Stimulated activated CD8-positive, alpha-beta memory T cell treated with anti-CD3 and anti-CD28 coated beads, Interleukin-7, amount 100 ng/mL, for 4 hours (primary cell): ENCODE measurements at places on chromosomes 6 and 20.
A peak's percentile ranks its signal among the peaks of the same experiment; 100 is the strongest.

GRCh38 chr6:162442687-162443086 is 284.9 kb downstream of the PRKN start:
- DNase-seq: no peak

DNA sequence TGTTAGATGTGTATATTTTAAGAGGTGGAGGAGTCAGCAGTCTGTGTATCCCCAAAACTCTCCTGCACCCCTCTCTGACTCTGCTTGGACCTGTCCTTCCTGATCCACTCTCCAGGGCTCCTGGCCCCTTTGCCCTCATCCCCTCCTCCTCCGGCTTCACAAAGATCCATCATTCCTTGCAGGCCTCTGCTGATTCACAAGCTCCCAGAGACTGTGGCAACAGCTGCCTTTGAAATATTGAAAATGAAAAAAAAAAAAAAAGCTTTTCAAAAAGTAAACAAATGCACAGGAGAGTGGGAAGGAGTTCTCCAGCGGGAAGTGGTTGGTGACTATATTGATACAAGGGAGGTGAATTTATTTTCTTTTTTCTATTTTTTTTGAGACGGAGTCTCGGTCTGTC is 330.2 kb upstream of the SULF2 start:
- DNase-seq: no peak

- no peak for DNase-seq
These were observed 64.8 kb downstream of the SYNJ2 start for GRCh38 chr6:158046201-158047126.

DNA sequence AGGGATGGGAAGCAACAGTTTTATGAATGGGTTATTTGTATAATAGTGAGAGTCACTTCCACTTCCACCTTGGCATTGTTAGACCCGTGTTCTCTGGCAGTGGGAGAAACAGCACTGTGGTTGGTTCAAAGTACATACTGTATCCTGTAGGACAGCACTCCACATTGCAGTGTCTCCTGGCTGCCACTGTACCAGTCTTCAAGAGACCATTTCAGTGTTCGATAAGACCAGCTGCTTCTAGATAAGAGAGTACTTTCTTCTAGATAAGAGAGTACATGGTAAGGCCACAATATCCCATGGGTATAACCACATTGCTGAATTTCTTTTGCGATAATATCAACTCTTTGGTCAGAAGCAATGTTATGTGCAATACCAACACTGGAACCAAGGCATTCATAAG is 28.8 kb downstream of the FITM2 start:
- no peak for DNase-seq

- DNase-seq: no peak
These were observed 1.4 kb downstream of the ZNF184 start for GRCh38 chr6:27471365-27472115.

DNA sequence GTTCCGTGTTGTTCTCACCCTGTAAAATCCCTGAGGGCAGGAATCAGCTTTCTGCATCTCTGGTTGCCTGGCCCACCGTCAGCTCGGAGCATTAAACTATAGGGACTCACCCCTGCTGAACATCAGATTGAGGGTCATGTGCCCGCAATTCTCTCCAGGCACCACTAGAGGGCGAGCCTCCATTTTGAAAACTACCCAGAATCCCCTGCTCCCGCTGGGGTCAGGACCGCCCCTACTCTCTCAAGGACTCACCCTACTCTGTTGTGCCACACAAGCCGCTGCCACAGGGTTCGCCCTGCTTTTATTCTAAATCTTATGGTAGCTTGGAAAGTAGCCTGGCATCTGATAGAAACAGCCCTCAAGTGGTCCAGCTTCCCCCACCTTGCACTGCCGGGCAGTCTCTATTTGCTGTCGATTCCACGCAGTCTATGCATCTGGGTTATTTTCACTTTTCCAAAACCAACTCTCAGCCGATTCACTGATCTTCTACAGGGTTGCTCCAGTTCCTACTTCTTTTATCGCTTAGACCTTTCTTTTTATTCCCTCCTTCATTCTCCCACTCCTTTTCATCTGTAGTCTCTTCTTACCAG is 244.1 kb upstream of the QKI start:
- DNase-seq: no peak

- DNase-seq: peak; percentile 35
These were observed 87.7 kb downstream of the TMEM242 start for GRCh38 chr6:157235600-157236039.

GRCh38 chr6:111427341-111428116 is 55.5 kb downstream of the REV3L start:
- DNase-seq: no peak

GRCh38 chr6:33312361-33313104 is 1.3 kb downstream of the TAPBP start:
- DNase-seq: peak; percentile 76

DNA sequence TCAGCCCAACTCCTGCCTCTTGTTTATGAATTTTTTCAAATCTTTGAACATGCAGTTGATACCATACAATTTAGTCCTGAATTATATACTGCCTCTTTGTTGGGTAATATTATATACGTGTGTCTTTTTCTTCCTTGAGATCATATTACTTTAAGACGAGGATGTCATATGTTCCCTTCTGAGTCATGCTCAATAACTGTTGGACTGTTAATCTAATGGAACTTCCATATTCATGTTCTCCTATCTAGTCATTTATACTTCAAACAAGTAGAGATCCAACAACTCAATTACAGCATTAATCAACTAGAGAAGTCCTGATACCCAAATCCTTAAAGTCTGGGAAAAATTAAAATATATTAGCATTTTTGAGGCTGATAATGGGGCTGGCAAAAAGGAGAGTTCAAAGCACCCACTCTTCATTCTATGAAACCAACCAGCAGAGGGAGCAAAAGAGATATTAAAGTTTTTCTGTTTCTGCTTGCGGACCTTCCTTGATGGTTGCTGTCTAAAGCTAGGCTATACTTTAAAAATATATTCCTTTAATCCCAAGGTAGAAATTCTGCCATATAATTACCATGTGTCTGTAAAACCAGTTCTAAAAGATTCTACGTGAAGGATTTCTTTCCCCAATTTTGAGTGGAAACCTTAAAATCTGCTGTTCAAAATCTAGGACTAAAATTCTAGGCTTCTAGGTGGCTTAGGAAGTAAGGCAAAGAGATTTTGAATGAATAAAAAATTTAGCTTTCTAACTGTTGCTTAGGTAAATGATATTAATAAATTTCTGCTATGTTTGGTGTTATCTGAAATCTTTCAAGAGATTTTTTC is 498.9 kb downstream of the BCKDHB start:
- no peak for DNase-seq

- DNase-seq: no peak
These were observed 14.9 kb upstream of the TTPAL start for GRCh38 chr20:44460795-44461141.

GRCh38 chr20:10476319-10476724 is 41.2 kb downstream of the SLX4IP start:
- DNase-seq: no peak

DNA sequence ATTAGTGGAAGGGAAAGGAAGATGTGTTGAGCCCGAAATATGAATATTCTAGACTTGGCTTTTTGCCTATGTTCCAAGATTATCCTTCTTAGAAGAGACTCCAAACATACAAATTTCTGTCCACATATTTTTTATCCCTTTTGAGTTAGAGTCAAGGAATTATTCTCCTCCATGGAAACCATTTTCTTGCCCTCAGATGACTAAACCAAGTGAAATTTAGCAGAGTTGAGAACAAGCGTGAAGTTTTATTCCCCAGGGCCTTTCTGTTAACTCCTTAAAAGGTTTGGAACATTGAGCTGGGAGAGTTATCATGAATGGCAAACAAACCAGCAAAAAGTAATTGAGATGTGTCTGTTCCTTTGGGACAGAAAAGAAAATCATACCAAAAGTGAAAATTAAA is 286.1 kb upstream of the PLCB4 start:
- no peak for DNase-seq

DNA sequence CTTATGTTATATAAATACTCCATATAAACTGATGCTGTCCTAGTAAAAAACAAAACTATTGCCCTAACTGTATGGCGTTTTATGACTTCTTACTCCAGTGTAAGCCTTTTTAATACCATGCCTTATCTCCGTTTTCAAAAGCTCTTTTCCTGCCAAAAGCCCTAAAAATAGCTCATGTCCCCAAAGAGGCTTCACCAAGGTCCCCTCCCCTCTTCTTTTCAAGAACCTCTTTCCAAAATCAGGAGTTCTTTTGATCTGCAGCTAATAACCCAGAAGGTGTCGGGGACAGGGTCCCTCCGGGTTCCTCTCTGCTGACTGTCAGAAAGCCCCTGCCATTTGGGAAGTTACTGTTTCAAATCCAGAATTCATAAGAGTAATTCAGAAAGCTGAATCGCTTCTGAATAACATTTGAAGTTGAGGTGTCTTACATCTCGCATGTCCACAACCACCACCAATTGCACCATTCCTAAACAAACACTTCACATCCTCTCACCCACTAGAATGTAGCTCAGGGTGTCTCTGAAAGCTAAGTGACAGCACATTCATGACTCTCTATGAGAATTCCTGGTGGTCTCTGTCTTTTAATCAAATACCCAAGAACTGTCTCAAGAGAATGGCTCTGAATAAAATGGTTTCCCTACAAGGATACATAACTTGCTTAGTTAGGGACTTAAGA is 13.3 kb downstream of the TASP1 start:
- no peak for DNase-seq

GRCh38 chr6:41464481-41464880 is 81.7 kb upstream of the FOXP4 start:
- no peak for DNase-seq

DNA sequence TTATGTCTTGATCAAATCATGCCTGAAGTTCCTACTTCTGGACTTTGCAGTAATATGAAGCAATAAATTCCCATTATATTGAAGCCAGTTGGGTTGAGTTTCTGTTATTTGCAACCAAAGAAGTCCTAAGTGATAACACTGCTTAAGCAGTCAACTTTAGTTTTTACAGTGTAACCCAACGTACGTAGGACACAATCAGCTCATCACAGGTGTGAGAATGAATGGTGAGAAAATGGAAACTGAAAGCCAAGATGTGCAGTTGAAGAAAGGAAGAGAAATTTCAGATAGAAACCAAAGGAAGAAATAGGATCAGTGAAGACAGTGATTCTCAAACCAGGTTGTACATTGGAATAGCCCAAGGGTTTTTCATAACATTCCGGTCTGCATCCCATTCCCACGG is 211.4 kb upstream of the ZFP64 start:
- no peak for DNase-seq

GRCh38 chr6:150987371-150987828 is 121.9 kb downstream of the MTHFD1L start:
- no peak for DNase-seq
